ENCODE measurements at places on chromosomes 5 and 9.

DNA sequence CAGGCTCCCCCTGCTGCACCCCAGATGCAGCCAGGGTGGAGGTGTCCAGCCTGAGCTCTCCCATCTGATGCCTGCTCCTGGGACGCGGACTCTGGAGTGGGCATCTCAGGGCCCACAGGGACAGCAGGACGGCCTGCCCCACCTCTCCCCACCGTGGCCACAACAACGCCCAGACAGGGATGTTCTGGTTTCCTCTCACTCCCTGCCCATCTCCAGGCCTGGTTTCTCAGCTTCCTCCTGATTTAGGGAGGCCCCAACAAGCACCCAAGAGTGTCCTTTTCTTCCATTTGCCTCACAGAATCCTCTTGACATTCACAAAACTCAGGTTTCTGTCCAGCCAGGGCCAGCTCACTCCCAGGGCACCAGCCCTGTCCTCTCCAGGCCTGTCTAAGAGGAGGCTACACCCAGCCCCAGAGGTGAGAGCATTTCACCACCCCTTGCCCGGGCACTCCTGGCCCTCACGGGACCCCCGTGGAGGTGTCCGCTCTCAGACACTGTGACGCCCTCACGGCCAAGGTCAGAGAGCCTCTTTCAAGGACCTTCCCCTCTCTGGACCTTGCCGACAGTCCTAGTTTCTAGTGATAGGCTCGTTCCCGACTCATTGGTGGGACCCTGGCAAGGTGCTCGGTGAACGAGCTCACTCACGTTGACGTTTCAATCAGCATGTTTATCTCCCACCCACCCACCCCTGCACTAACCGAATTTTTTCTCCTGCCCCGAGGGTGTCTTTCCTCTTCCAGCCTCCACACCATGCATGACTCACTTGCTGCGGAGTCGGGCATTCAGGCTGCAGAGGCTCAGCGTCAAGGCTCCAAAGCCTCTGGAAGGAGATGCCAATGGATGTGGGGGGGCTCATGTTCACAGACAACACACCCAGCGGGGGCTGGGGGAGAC is 62.0 kb upstream of the UNC5A start:
- no peak for DNase-seq

DNA sequence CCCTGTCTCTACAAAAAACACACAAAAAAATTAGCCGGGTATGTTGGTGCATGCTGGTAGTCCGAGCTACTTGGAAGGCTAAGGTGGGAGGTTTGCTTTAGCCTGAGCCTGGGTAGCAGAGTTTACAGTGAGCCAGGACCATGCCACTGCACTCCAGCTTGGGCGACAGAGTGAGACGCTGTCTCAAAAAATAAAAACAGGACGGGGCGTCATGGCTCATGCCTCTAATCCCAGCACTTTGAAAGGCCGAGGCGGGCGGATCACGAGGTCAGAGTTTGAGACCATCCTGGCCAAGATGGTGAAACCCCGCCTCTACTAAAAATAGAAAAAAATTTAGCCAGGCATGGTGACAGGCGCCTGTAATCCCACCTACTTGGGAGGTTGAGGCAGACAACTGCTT is 40.3 kb downstream of the UBE2D2 start:
- no peak for DNase-seq

DNA sequence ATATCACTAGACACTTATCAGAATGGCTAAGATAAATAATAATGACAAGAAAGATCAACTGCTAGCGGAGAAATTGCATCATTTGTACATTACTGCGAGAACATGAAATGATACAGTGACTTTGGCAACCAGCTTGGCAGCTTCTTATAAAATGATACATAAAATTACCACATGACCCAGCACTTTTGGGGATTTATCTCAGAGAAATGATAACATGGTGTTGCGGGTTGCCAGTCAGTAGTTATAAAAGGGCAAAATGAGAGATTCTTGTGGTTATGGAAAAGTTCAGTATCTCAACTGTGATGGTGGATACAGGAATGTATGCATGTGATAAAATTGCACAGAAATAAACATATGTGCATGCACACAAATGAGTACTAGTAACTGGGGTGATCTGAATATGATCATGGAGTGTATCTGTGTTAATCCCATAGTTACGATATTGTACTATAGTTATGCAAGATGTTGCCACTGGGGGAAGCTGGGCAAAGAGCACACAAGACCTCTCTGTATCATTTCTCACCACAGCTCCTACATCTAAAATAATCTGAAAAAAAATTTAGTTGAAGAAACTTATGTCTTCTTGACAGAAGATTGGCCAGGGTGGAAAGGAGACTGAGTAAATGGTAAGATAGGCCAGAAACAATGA is 128.9 kb downstream of the NXNL2 start:
- no peak for DNase-seq

DNA sequence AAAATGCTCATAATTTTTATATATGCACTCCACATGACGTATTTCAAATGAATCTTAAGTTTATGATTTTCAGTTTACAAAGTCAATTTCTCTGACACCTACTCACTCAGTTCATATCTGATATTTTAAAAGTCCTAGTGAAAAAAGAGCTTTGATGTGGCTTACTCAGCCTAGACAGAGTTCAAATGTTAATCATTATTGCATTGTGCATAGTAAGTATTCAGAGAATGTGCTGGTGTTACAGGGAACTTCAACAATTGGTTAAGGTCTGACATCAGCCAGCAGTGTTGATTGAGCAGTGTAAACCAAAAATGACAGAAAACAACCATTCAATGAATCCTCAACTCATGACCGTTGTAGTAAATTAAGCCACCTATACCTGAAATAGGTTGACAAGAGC is 147.2 kb upstream of the LHFPL2 start:
- DNase-seq, result no peak

DNA sequence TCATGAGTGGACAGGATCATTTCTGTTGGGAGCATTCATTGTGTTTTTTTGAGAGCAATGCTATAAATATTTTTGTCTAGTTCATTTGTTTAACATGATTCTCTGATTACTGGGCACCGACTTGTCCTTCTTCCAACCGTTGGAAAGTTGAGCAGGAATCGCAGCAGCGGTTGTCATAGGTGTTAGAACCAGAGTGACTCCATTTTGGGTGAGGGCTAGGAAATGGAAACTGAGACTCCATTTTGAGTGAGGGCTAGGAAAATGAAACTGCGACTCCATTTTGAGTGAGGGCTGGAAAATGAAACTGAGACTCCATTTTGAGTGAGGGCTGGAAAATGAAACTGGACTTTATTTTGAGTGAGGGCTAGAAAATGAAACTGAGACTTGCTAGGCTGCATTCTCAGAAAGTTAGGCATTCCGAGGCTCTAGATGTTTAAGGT is 100.6 kb downstream of the ICE1 start:
- peak; percentile 58 for DNase-seq

DNA sequence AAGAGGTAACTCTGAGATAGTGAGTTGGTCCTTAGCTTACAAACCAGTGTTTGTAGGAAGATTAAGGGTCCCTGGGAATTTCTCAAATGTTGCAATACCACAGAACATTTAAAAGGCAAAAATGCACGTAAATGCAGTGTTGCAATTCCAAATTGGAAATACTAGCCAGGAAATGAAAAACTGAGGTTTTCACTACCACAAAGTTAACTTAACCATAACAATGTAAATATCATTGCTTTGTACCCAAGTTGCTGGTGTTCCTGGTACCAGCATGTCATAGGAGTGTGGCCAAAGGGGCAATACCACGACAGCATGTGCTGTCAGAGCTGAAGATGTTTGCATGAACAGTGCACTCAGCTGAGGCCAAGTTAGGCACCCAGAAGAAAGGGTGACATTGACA is 382.9 kb downstream of the GLIS3 start:
- DNase-seq, result no peak

GRCh38 chr5:37197340-37198050 is 51.7 kb downstream of the CPLANE1 start:
- DNase-seq, result no peak

All from GM12878 (cell line).